ENCODE measurements at places on chromosomes 6 and 20. TPM values are rescaled to one million over a fixed set of nuclear protein-coding genes. Genes with fewer than 3 reads are reported as not detected.

Gene CGAS
- 6.3 TPM for total RNA-seq

Gene MKKS
- 19.7 TPM for total RNA-seq

Gene TFEB
- total RNA-seq = 4.3 TPM

Gene CALHM5
- total RNA-seq = 0.04 TPM

Gene GID8
- 23.2 TPM for total RNA-seq

Gene VGLL2
- not detected for total RNA-seq

Gene TULP1
- total RNA-seq = not detected

Gene CASS4
- total RNA-seq = not detected

Gene EFCAB8
- total RNA-seq = not detected

Gene KCNK16
- not detected for total RNA-seq

Gene MTHFD1L
- total RNA-seq = 38.7 TPM

Gene NNAT
- not detected for total RNA-seq

Gene GPSM3
- 0.35 TPM for total RNA-seq

Gene SLC17A2
- total RNA-seq = not detected

Gene OOEP
- not detected for total RNA-seq

Gene SLPI
- total RNA-seq = 9.3 TPM

Gene CRYBG1
- total RNA-seq = 0.47 TPM

Data from A549 treated with CORT108297 at 1 μM for 4 hours (cell line).